Caudate nucleus (tissue), 63 donors: ENCODE measurements at places on chromosomes 1 and 21.

- no peak for DNase-seq
These were observed 58.3 kb downstream of the UBE2T start for GRCh38 chr1:202283379-202283844.

- no peak for DNase-seq
These were observed 22.7 kb upstream of the EYA3 start for GRCh38 chr1:28111157-28111556.

- no peak for DNase-seq
These were observed 12.5 kb downstream of the SLC9A1 start for GRCh38 chr1:27142464-27142863.

- DNase-seq, result no peak
These were observed 40.7 kb upstream of the KCND3 start for GRCh38 chr1:112030157-112030556.

GRCh38 chr1:43699281-43699680 is 8.1 kb upstream of the ST3GAL3 start:
- no peak for DNase-seq

GRCh38 chr1:40840526-40841323 is 21.4 kb downstream of the CITED4 start:
- no peak for DNase-seq

DNA sequence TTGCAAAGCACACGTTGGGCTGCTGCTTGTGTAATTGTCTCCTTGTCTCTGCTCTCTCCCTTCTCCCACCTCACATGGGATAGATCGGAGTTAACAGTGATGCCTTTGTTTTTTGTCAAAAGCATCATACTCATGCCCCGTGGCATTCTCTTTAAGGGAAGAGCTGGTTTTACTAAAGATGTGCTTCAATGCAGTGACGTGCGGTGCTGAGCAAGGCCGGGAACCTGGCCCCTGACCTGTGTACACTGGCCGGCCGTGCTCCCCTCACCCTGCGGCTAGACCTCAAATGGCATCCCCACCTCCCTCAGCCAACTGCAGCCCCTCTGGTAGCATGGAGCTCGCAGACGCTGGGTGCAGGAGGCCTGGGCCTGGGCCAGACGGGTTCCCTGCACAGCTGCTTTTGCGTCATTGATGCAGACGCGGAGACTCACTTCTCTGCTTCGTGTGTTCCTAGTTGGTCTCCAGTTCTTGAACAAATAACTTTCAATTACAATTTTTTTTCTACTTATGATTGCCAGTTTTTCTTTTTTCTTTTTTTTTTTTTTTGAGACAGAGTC is 19.9 kb downstream of the AGPAT3 start:
- DNase-seq, result no peak

GRCh38 chr1:50135716-50136115 is 27.0 kb downstream of the ELAVL4 start:
- no peak for DNase-seq

- DNase-seq, result no peak
These were observed 147.5 kb upstream of the FGGY start for GRCh38 chr1:59149435-59149834.

DNA sequence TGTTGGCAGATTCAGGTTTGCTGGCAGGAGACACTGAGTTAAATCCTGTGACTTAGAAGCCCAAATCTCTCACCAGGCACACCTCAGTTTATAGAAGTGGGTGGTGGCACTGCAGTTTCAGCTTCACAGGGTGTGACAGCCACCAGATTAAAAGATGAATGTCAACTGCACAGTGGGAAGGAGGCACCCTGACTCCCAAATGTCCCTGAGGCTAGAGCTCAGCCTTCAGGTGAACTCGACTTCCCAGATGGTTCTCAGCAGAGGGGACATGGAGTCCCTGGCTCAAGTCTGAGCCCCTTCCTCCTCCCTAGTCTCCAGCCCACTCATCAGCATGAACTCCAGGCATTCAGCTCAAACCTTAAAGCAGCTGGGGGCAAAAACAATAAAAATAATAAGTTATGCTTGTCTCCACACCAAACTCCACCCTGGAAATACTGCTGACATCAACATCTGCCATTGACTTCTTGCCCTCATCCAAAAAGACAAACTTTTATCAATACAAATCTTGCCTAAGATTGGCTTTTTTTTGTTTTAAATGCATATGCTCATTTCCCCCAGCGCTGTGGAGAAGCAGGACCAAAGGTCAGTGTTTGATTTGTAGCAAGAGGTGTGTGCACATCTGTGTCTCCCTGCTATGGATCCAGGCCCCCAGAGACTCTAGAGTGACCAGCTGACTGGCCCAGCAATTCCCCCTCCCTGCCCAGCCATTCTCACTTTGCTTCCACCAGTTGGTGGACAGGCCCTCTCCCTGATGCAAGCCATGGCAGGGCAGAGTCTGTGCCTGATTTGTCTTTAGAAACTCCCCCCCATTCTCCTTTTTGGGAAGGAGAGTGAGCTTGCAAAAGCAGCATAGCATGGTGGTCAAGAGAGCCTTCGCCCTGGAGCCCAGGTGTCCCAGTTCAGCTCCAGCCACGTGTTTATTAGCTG is 18.5 kb upstream of the S100A7 start:
- no peak for DNase-seq

DNA sequence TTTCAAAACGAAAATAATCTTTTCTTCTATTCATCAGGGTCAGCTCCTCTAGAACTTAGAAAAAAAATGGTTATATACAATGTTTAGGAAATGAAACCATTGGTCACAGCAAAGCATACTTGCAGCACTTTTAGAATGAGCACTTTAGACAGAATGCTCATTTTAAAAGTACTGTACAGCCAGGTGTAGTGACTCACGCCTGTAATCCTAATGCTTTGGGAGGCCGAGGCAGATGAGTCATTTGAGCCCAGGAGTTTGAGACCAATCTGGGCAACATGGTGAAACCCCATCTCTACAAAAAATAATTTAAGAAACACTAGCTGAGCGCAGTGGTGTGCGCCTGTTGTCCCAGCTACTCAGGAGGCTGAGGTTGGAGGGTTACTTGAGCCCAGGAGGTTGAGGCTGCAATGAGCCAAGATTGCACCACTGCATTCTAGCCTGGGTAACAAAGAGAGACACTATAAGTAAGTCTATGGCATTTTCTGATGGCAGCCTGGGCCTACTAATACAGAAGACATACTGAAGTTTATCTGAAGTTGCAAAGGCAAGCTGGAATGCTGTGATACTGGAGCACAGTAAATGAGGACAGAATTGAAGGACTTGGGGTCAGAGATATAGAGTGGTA is 48.9 kb upstream of the ZNF326 start:
- no peak for DNase-seq

GRCh38 chr1:44672254-44672955 is 1.9 kb downstream of the TMEM53 start:
- DNase-seq, result no peak

GRCh38 chr1:145912128-145912641 is 2.3 kb upstream of the ITGA10 start:
- DNase-seq, result no peak

DNA sequence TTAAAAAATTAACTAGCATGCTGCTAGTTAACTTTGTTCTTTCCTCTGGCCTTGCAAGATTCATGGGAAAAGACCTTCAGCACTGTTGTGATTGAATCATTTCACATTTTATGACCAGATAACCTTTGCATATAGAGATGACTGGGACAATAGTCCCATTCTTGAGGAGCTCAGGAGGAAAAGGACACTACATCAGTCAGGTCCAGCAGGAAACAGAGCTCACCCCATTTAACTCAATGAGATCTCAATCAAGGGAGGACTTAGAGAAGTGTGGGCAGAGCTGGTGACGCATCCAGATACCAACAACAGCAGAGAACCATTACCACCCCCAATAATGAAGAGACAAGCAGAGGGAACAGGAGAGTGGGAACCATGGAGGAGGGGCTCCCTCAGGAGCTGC is 109.4 kb upstream of the GUCA2B start:
- no peak for DNase-seq

DNA sequence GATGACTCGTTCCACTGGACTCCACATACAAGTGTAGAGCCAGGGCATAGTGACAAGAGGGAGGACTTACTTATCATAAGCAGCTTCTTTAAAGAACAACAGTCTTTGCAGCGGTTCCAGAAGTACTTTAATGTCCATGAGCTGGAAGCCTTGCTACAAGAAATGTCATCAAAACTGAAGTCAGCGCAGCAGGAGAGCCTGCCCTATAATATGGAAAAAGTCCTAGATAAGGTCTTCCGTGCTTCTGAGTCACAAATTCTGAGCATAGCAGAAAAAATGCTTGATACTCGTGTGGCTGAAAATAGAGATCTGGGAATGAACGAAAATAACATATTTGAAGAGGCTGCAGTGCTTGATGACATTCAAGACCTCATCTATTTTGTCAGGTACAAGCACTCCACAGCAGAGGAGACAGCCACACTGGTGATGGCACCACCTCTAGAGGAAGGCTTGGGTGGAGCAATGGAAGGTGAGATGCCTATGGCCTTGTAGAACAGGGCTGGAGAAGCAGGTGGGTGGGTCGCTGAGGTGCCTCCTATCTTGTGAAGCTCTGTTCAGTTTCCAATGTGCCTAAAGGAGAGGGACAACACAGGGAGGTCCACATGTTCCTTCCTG is 12.1 kb downstream of the MIA3 start:
- no peak for DNase-seq

- DNase-seq, result no peak
These were observed 164.6 kb downstream of the FASLG start for GRCh38 chr1:172823534-172823933.

DNA sequence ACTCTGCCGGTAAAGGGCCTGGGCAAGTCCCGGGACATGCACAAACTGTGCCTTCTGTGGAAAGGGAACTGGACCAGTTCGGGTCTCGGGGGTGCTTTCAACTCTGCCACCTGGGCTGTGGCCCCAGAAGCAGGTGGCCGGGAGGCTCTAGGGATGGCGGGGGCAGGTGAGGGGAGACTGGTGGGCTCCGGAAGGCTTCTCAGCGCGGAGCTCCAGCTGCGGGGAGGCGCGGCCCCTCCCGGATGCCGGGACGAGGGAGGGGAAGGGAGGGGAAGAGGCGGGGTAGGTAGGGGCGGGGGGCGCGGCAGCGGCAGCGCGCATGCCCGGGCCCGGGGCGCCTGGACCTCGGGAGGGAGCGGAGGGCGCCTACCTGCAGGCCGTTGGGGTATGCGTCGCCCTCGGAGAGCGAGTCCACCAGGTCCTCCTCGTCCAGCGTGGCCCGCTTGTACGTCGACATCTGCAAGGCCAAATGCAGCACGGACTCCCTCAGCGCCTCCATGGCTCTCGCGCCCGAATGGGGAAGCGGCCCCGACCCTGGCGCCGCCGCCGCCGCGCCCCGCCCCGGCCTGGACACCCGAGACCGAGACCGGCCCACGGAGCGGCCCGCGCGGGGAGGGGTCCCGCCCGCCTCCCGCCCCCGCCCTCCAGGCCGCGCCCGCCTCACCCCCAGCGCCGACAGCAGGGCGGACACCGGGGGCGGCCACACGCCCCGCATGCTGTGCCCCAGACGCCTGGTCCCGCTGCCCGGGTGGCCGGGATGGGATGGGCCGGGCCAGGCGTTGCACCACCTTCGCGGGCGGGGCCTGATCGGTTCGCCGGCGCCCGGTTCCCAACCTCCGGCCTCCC is at the start of gene ECE1:
ECE1 (minus strand) TSS at position 764 of the 846 bp plus-strand sequence; CDS start at position 715, 49 bp downstream.
- DNase-seq, result peak; percentile 47

- DNase-seq, result no peak
These were observed 114.4 kb upstream of the ZC3H12A start for GRCh38 chr1:37360011-37360410.

DNA sequence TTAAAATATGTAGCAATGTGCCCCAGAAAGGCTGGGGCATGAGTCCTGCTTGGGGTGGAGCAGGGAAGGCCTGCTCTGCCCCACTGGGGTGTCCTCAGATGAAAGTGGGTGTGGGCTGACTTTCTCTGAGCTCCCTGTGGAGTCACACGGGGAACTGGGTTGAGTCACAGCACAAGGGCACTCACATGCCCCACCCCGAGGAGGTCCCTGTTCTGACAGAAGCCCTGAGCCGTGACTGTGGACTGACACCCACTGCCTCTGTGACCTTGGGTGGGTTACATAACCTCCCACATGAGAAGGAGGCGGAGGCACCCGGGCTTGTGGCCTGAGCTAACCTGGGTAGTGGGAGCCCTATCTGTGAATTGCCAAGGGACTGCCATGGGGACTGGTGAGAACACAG is 52.5 kb upstream of the TINAGL1 start:
- DNase-seq, result no peak

GRCh38 chr1:6143395-6143794 is 36.7 kb downstream of the CHD5 start:
- no peak for DNase-seq
